ENCODE measurements at places on chromosomes 3 and 15. TPM values are rescaled to one million over a fixed set of nuclear protein-coding genes. Genes with fewer than 3 reads are reported as not detected.

Gene SLC12A1
- total RNA-seq, result not detected

Gene EIF1B
- 36.2 TPM for total RNA-seq

Gene ERC2
- total RNA-seq, result 0.15 TPM

Gene KCNAB1
- total RNA-seq, result 0.12 TPM

Gene SLC7A14
- total RNA-seq, result not detected

Gene WDR93
- not detected for total RNA-seq

Gene IRAK2
- total RNA-seq, result 12.2 TPM

Gene USP50
- total RNA-seq, result 0.66 TPM

Gene ATP2C1
- 68.7 TPM for total RNA-seq

Gene PCLAF
- total RNA-seq, result 68.1 TPM

Gene SAMMSON
- total RNA-seq, result not detected

Gene SLC6A1
- total RNA-seq, result not detected

Gene GUCA1C
- not detected for total RNA-seq

Gene CORO2B
- total RNA-seq, result not detected

Gene BCL2A1
- 31.0 TPM for total RNA-seq

Gene GABRA5
- total RNA-seq, result not detected

Gene KY
- total RNA-seq, result not detected

Gene ADAMTSL3
- not detected for total RNA-seq

Gene TAGLN3
- total RNA-seq, result 0.66 TPM

Gene AADAC
- not detected for total RNA-seq

Gene TYRO3
- 1.5 TPM for total RNA-seq

Gene GPR160
- 5.1 TPM for total RNA-seq

Gene TTBK2
- 16.0 TPM for total RNA-seq

Gene OCA2
- total RNA-seq, result not detected

Gene STAB1
- total RNA-seq, result 0.12 TPM

Gene AEN
- total RNA-seq, result 59.1 TPM

Gene CAND2
- total RNA-seq, result 0.78 TPM

Gene SOX2
- total RNA-seq, result not detected

Gene RPL22L1
- 51.7 TPM for total RNA-seq

Gene CATSPER2
- total RNA-seq, result 7.6 TPM

Gene ANKRD34C
- total RNA-seq, result not detected

Gene EEFSEC
- 15.9 TPM for total RNA-seq

Gene ARID3B
- total RNA-seq, result 46.7 TPM

Gene TM4SF4
- not detected for total RNA-seq

Gene MAP1A
- 15.0 TPM for total RNA-seq

Gene FRMD4B
- total RNA-seq, result 49.0 TPM

Gene TPM1
- 8.3 TPM for total RNA-seq

Gene CFAP91
- total RNA-seq, result 0.17 TPM
